Fibroblast of mammary gland (primary cell): ENCODE measurements at places on chromosomes 16 and 17.
A peak's percentile ranks its signal among the peaks of the same experiment; 100 is the strongest.

- no peak for DNase-seq
Measured at GRCh38 chr17:13131225-13131624, 113.4 kb upstream of the ELAC2 start.

DNA sequence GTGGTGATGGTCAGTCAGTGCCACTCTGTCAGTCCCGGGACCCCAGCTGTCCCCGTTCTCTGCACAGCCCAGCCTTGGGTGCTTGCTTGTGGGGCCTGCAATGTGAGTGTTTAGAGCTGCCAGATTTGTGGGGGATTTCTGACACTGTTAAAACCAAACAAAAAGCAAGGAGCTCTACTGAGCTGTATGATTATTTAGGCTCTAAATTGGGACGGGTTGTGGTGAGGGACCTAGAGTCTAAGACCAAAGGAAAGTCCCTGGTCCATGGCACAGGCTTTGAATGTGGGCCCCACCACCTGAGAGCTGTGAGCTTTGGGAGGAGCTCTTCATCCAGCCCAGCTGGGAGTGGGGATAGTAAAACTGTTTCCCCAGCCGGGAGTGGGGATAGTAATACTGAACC, 63.3 kb downstream of the KSR1 start:
- no peak for DNase-seq

- DNase-seq: no peak
Measured at GRCh38 chr16:14129502-14129901, 58.4 kb downstream of the MRTFB start.

- DNase-seq: peak; percentile 91
Measured at GRCh38 chr17:78925662-78926555, 722 bp upstream of the TIMP2 start.

GRCh38 chr17:29733166-29733565, 110.5 kb upstream of the CORO6 start:
- DNase-seq: peak; percentile 45

GRCh38 chr16:3035972-3036725, 595 bp downstream of the BICDL2 start:
- DNase-seq: no peak

DNA sequence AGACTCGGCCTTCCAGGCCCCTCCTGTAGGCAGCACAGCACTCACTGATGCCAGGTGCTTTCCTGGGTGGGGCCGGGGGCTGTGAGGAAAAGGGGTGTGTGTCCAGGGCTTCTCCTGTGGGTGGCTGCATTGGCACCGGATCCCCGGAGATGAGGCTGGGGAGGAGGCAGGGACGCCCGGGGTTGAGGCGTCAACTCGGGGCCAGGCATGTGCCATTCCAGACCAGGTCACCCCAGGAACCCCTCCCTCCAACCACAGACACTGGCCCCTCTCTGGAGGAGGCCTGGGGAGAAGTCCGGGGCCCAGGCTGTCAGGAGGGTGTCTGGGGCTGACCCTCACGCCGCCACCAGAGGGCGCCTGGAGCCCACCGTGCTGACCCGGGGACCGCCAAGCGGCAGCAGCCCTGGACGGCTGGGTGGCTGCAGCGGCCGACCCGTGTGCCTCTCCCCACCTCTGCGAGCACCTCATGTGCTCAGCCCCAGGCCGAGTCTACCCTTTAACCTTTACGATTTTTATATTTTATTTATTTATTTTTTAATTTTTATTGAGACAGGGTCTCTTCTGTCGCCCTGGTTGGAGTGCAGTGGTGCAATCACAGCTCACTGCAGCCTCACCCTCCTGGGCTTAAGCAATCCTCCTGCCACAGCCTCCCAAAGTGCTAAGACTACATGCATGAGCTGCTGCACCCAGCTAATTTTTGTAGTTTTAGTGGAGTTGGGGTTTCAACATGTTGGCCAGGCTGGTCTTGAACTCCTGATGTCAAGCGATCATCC, 3.2 kb upstream of the METRN start:
- DNase-seq: peak; percentile 59

- DNase-seq: no peak
Measured at GRCh38 chr16:25546791-25547190, 145.0 kb upstream of the HS3ST4 start.

DNA sequence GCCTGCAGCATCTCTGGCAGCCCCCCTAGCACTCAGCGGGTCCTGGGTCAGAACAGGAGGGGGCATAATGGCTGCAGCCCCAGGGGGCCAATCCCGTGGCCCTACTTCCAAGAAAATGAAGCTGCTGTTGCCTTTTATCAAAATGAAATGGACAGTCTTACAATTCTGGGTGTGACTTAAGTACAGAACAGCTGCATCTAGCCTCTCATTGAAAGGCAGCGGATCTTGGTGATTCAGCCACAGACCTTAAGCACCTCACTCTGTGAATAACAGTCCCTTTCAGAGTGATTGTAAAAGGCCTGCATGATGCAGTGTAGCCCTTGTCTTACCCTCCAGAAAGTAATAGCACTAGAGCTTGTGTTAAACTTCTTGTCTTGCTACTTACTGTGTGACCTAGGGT, 11.5 kb upstream of the UMOD start:
- DNase-seq: no peak

- no peak for DNase-seq
Measured at GRCh38 chr16:88651989-88652761, 1.3 kb upstream of the CYBA start.

- DNase-seq: peak; percentile 90
Measured at GRCh38 chr17:31067691-31068184, 27.0 kb upstream of the NF1 start.

- DNase-seq: no peak
Measured at GRCh38 chr17:19254651-19255050, 17.5 kb downstream of the EPN2 start.

DNA sequence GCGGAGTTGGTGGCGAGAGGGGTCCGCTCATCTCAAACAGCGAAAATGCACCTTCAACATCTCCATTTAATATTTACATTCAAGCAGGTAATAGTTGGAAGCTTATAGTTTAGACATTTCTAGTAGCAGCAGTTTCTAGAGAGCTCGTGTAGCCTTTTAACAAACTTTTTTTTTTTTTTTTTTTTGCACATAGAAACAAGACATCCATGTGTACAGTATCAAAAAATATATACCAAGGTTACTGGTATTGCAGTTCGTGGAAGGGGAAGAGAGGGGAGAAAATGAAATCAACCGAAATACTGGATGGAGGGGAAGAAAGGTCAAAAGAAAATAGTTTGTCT, 6.2 kb downstream of the CBX4 start:
- DNase-seq: no peak

- no peak for DNase-seq
Measured at GRCh38 chr17:50344731-50345365, 1.1 kb upstream of the XYLT2 start.

DNA sequence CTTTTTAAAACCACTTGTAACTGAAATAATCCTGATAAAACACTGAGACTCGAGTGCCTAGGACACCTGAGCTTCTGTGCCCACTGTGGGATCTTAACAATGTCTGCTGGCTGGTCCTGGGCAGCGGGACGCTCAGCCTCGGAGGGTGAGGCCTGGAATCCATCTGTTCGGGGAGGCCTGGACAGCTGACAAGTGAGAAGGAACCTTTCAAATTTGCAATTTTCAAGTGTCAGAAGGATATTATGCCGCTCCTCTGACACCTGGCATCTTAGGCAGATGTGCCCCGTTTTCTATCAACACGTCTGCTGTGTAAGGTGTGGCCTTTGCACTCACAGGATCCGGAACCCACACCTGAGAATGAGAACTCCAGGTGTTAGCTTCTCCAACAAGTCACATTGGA, 33.1 kb upstream of the C16orf78 start:
- no peak for DNase-seq

DNA sequence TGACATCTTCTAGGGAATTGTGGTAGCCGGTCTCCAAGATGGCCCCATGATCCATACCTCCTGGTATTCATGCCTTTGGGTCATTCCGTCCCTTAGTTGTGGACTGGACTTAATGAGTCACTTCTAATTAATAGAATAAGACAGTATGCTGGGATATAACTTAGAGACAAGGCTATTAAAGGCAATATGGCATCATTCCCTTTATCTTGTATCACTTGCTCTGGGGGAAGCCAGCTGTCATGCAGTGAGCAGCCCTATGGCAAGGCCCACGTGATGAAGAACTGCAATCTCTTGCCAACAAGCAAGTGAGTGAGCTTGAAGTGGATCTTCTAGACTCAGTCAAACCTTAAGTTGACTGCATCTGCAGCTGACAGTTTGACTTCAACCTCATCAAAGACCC, 97.8 kb upstream of the MED13 start:
- DNase-seq: no peak

- no peak for DNase-seq
Measured at GRCh38 chr16:2833776-2834175, 3.7 kb downstream of the ZG16B start.

DNA sequence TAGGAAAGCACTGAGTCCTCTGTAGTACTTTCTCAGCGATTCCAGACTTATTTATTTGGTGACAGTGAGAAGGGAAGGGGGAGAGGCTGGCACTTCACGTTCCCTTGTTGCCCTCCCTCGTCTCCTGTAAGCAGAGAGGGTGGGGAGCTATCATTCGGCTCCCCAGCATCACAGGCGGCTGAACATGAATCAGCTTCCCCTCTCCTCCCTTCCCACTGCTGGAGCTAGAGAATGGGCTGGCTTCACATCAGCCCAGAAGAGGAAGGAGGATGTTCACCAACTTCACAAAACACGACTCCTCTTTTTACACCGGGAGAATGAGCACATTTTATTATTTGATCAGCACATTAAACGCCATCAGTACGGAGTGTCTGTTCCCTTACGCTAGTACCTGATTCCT, 6.7 kb upstream of the CMIP start:
- DNase-seq: no peak

GRCh38 chr17:66976781-66977201, 12.3 kb downstream of the CACNG4 start:
- DNase-seq: no peak

- DNase-seq: no peak
Measured at GRCh38 chr17:79621151-79621943, 10.5 kb upstream of the RBFOX3 start.

DNA sequence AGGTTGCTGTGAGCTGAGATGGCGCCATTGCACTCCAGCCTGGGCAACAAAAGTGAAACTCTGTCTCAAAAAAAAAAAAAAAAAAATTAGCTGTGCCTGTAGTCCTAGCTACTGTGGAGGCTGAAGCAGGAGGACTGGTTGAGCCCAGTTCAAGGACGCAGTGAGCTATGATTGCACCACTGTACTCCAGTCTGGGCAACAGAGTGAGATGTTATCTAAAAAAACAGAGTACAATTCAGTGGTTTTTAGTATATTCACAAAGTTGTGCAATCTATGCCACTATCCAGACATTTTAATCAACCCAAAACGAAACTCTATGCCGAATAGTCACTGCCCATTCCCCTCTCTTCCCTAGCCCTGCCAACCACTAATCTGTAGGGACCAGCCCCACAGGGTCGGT, 25.1 kb downstream of the C16orf54 start:
- no peak for DNase-seq

DNA sequence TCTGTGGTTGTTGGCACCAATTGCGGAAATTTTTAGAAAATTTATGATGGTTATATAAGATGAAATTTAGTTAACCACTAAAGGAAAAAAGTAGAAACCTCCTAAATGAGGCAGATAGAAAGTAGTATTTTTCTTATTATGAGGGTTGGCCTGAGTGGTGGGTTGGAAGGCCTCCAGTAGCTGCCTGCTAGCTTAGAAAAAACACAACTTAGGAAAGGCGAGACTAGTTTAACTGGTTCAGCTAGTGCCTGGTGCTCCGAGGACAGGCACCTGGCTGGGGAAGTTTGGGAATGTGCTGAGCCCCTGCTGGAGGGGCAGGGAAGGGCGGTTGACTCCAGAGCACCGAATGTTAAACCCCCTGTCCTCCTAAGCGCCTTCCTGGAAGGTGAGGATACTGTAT, 19.9 kb downstream of the LDHD start:
- no peak for DNase-seq

DNA sequence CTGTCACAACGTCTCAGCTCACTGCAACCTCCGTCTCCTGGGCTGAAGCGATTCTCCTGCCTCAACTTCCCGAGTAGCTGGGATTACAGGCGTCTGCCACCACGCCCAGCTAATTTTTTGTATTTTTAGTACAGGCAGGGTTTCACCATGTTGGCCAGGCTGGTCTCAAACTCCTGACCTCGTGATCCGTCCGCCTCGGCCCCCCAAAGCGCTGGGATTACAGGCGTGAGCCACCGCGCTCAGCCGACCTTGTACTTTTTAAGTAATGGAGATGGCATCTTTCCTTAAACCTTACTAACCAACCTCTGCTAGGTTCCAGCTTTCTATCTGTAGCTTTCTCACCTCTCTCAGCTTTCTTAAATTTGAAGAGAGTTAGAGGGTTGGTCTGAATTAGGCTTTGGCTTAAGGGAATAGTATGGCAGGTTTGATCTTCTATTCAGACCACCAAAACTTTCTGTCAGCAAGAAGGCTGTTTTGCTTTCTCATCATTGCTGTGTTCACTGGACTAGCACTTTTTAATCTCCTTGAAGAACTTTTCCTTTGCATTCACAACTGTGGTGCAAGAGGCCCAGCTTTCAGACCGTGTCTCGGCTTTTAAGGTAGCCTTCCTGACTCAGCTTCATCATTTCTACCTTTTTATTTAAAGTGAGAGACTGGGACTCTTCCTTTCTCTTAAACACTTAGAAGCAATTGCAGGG, 28.0 kb downstream of the YWHAE start:
- no peak for DNase-seq

DNA sequence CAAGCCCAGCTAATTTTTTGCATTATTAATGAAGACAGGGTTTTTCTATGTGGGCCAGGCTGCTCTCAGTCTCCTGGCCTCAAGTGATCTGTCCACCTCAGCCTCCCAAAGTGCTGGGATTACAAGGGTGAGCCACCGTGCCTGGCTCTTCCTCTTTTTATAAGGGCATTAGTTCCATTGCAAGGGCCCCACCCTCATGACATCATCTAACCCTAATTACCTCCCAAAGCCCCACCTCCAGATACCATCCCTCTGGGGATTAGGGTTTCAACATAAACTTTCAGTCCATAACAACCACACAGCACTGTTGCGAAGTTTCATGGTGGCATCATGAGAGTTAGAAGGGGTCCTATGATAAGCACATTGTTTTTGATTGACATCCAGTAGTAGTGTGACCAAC, 277.7 kb downstream of the GRIN2A start:
- no peak for DNase-seq

GRCh38 chr16:61684541-61684940, 351.7 kb downstream of the CDH8 start:
- no peak for DNase-seq

DNA sequence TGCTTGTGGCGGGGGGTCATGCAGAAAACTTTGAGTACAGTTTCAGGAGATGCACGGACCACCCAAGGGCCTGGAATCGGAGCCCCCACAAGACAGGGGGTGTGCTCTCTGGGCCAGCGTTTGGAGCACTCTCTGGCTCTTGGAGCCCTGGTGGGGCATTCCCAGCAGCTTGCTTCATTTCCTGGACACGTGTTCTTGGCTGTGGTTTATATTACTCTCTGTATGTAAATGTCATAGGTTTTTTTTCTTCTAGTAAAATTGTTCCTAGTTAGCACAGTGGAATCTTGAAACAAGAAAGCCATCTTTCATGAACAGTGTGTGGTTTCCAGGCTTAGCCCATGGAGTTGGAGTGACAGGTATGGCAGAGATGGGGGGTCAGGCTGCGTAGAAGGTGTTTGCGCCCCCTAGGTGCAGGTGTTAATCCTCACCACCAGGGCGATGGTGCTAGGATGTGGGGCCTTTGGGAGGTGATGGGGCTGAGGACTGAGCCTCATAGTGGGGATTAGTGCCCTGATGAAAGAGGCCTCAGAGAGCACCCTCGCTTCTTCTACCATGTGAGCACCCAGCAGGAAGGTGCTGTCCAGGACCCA, 79.8 kb downstream of the JPH3 start:
- DNase-seq: peak; percentile 56

GRCh38 chr16:57500578-57501111, 14.4 kb upstream of the DOK4 start:
- DNase-seq: no peak
